ENCODE measurements at places on chromosomes 6 and 20.

DNA sequence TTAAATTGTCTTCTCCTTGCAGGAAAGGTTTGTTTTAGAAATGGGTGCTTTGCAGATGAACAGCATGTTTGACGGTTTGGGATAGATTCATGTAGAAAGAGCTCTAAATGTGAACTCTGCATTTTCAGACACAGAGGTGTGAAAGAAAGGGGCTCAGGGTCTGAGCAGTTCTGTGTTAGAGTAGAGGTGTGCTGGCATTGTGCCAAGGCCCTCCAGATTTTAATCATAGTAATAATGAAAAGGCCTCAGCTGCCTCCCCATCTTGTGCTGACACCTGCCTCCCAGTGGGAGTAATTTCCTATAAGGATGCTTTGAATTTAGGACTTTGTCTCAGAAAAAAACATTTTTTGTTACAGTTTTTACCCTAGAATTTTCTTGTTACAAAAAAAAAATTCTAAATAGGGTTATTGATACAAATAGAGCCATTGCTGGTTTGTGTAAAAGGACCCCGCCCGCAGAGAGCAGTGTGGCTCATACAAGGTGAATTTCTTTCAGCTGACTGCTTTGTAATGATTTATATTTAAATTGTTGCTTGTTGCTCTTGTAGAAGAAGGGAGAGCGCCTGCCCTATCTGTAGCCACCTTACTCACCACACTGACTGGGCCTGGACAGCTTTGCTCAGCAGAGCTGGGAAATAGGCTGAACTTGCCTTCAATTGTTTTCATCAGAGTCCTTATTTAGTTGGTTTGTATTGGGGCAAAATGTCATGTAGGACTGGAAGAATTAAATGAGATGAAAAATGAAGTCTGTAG is 294.5 kb downstream of the ZFAND3 start:
- no peak for DNase-seq

GRCh38 chr6:91029211-91029610 is 442.3 kb upstream of the MAP3K7 start:
- no peak for DNase-seq

- no peak for DNase-seq
Observed at GRCh38 chr6:154528310-154528915, 17.9 kb upstream of the CNKSR3 start.

DNA sequence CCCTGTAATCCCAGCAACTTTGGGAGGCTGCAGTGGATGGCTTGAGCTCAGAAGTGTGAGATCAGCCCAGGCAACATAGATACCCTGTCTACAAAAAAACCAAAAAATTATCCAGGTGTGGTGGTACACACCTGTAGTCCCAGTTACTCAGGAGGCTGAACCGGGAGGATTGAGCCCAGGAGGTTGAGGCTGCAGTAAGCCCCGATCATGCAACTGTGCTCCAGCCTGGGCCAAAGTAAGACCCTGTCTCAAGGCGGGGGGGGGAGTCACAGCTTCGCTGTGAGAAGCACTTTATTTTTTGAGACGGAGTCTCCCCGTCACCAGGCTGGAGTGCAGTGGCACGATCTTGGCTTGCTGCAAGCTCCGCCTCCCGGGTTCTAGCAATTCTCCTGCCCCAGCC is 54.2 kb downstream of the EZR start:
- DNase-seq = no peak

- DNase-seq = no peak
Observed at GRCh38 chr6:70398783-70399728, 14.3 kb upstream of the FAM135A start.

DNA sequence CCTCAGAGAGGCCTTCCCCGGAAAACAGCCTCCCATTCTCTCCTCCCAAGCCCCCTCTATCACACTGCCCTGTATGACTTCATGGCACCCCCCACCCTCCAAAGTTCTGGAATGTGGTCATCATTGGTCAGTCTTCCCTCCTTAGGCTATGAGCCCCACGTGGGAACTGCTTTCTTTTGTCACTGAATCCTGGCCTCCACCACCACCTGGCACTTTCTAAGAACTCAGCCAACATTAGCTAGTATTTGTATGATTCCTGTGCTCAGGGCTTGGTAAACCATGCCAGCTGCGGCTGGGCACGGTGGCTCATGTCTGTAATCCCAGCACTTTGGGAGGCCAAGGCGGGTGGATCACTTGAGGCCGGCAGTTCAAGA is 8.4 kb upstream of the E2F1 start:
- DNase-seq = no peak

GRCh38 chr6:70549327-70549726 is 17.4 kb upstream of the SDHAF4 start:
- DNase-seq = no peak
